Activated T-cell treated with anti-CD3 and anti-CD28 coated beads, Interleukin-2, amount 50 U/mL, for 72 hours (primary cell): ENCODE measurements at places on chromosomes 4 and X.

- no peaks in the 10 kb centered on the region for H3K36me3 ChIP-seq
- no peak overlapping the region for H3K4me3 ChIP-seq
- DNase-seq = no peak
- H3K4me1 ChIP-seq = no peaks in the 10 kb centered on the region
- H3K27ac ChIP-seq = no peak overlapping the region
- no peaks in the 10 kb centered on the region for H3K27me3 ChIP-seq
Observed at GRCh38 chr4:89006307-89006706, 50.7 kb downstream of the FAM13A start.

- peak overlapping the region; percentile 34 for H3K27ac ChIP-seq
- DNase-seq = no peak
- H3K27me3 ChIP-seq = peaks cover 16% of the 10 kb centered on the region
- peaks cover 5% of the 10 kb centered on the region for H3K36me3 ChIP-seq
- peaks cover 63% of the 10 kb centered on the region for H3K4me1 ChIP-seq
Observed at GRCh38 chr4:38308728-38309311, 348.6 kb downstream of the PTTG2 start.

DNA sequence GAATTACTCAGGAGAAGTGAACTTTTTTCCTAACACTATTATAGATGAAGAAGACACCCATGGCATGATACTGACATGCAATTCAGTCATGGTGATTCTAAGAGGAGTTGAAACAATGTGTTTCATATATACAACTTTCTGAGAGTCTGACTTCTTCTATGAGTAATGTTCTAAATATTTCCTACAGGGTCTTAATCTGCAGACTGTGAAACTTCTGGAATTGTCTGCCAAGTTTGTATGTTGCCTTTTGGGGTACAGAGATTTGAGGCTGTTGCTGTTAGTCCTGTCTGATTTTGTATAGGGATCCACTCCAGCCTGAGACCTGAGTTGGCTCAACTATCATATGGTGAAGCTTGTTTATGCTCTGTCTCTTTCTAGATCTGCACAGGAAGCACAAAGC, 160.6 kb upstream of the GATB start:
- H3K27ac ChIP-seq = no peak overlapping the region
- peaks cover 11% of the 10 kb centered on the region for H3K4me1 ChIP-seq
- no peak for DNase-seq
- H3K36me3 ChIP-seq = no peaks in the 10 kb centered on the region

GRCh38 chr4:58809948-58810347, 1699.8 kb upstream of the IGFBP7 start:
- H3K4me1 ChIP-seq = no peaks in the 10 kb centered on the region
- no peaks in the 10 kb centered on the region for H3K27me3 ChIP-seq
- DNase-seq = no peak
- H3K36me3 ChIP-seq = no peaks in the 10 kb centered on the region

DNA sequence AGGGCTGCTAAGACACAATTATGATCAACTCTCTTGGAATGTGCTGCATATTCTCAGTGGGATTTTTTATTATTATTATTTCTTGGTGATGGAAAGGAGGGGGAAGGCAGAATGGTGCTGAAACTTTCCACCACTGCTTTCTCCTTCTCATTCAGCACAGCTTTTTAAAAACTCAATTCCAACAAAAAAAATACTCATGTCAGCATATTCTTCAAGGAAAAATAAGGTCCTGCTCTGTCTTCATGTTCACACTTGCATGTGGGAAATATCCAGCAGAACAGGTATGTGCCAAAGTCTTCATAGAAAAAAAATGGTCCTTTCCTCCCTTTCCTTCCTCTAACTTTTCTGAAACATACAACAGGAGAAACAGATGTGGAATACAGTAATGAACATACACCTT, 144.0 kb upstream of the ADAMTS3 start:
- H3K4me1 ChIP-seq = no peaks in the 10 kb centered on the region
- H3K27me3 ChIP-seq = peaks cover 19% of the 10 kb centered on the region
- H3K36me3 ChIP-seq = no peaks in the 10 kb centered on the region
- H3K27ac ChIP-seq = no peak overlapping the region
- no peak overlapping the region for H3K4me3 ChIP-seq

- peaks cover 31% of the 10 kb centered on the region for H3K27me3 ChIP-seq
- no peaks in the 10 kb centered on the region for H3K4me1 ChIP-seq
- no peak overlapping the region for H3K27ac ChIP-seq
- no peak overlapping the region for H3K4me3 ChIP-seq
Observed at GRCh38 chrX:151982222-151982621, 7.7 kb upstream of the GABRE start.

DNA sequence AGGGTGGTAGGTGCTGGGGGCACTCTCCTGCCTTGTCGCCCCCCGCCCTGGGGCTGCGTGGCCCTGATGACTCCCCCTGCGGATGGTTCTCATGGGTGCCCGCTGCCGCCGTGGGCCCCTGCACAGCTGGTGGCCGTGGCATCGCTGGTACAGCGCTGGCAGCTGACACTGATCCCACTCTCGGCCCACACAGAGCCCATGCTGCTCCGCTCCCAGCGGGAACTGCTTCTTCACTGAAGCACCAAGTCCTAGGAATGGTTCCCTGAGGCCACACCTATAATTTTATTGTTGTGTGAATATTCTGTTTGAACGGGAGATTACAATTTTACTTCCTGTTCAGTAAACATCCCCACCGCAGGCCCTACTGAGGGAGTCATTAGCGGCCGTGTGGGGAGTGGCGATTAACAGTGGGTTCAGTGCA, 138.6 kb upstream of the NKX1-1 start:
- H3K4me3 ChIP-seq = no peak overlapping the region
- H3K27me3 ChIP-seq = no peaks in the 10 kb centered on the region
- peaks cover 7% of the 10 kb centered on the region for H3K4me1 ChIP-seq

DNA sequence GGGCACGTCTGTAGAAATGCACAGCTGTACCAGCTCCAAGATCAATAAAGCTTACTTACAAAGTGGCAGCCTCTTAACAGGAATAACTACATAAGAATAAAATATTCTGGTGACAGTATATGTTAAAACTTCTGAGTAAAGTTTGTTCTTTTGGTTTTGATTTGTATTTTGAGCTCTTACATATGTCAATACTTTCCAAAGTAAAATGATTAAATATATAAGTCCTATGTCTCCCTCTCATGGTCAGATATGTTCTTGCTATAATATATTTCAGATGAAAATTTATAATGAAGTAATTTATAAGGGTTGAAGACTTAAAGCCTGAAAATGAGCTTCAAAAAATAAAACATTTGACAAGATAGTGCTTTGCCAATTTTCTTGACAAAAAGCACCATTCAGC, 254.4 kb downstream of the NPFFR2 start:
- DNase-seq = no peak
- peaks cover 9% of the 10 kb centered on the region for H3K27me3 ChIP-seq
- no peaks in the 10 kb centered on the region for H3K36me3 ChIP-seq
- no peak overlapping the region for H3K27ac ChIP-seq

DNA sequence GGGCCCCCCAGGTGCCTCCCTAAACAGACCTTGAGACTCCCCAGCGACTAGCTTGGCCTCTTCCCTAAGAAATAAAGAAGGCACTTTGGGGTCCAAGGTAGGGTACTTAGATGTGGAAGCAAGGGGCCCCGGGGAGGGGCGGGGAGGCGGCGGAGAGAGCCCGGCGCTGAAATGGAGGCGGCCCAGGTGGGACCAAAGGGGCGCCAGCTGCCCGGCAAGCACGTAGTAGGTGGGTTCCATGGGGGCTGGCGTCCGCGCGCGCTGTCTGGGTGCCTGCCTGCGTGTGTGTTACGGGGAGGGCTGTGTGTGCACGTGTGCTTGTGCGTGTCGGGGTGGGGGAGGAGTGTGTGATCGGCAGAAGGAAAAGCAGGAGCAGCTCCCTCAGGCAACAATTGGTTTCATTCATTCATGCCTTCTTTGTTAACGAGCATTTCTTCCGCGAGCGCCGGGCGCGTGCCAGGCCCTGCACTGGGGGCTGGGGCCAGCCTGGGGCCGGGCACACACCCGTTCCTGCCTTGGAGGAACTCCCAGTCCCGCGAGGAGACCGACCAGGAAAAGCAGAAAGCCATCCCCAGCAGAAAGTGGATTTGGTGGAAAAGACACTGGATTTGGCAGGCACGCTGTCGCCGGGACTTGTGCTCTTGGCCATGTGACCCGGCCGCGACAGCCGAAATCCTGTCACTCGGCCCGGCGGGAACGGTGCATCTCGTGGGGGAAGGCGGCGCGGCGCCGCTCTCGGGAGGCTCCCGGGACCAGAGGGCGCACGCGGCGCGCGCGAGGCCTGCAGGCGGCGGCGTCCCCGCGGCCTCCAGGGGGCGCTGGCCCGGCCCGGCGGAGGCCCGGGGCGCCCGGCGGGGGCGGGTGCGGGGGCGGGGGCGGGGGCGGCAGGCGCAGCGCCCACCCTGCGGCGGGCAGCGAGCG, 3.3 kb upstream of the DUSP9 start:
- no peak overlapping the region for H3K27ac ChIP-seq
- peak overlapping the region; percentile 79 for H3K4me3 ChIP-seq
- H3K36me3 ChIP-seq = no peaks in the 10 kb centered on the region
- peaks cover 10% of the 10 kb centered on the region for H3K4me1 ChIP-seq

DNA sequence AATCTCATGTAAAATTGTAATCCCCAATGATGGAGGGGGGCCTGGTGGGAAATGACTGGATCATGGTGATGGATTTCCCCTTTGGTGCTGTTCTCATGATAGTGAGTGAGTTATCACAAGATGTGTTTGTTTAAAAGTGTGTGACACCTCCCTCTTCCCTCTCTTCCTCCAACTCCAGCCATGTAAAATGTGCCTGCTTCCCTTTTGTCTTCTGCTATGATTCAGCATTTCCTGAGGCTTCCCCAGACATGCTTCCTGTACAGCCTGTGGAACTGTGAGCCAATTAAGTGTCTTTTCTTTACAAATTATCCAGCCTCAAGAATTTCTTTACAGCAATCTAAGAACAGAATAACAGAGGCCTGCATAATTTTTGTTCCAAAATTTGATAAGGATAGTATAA, 85.2 kb downstream of the ANAPC10 start:
- no peak overlapping the region for H3K27ac ChIP-seq
- H3K4me3 ChIP-seq = no peak overlapping the region
- peaks cover 14% of the 10 kb centered on the region for H3K4me1 ChIP-seq
- H3K27me3 ChIP-seq = no peaks in the 10 kb centered on the region

GRCh38 chrX:24204331-24204730, 54.8 kb downstream of the ZFX start:
- peaks cover 52% of the 10 kb centered on the region for H3K4me1 ChIP-seq
- no peaks in the 10 kb centered on the region for H3K27me3 ChIP-seq
- peak overlapping the region; percentile 50 for H3K27ac ChIP-seq
- H3K4me3 ChIP-seq = peak overlapping the region; percentile 54
- no peak for DNase-seq
